ENCODE measurements at places on chromosomes 1 and 21. TPM values are rescaled to one million over a fixed set of nuclear protein-coding genes. Genes with fewer than 3 reads are reported as not detected.

ANKRD65 gene
- 2.4 TPM for total RNA-seq

DNA sequence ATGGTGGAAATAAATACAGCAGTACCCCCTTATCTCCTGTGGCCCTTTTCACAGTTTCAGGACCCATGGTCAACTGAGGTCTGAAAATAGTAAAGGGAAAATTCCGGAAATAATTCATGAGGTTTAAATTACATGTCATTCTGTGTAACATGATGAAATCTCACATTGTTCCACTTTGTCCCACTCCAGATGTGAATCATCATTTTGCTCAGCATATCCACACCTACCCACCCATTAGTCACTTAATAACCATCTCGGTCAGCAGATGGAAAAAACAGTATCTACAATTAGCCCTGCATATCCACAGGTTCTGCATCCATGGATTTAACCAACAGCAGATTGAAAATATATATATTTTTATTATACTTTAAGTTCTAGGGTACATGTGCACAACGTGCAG lies 86.9 kb upstream of the GORAB start:
- H3K27me3 ChIP-seq, result no peaks in the 10 kb centered on the region
- H3K4me3 ChIP-seq, result no peak overlapping the region
- H3K36me3 ChIP-seq, result no peaks in the 10 kb centered on the region
- no peak for DNase-seq

DNA sequence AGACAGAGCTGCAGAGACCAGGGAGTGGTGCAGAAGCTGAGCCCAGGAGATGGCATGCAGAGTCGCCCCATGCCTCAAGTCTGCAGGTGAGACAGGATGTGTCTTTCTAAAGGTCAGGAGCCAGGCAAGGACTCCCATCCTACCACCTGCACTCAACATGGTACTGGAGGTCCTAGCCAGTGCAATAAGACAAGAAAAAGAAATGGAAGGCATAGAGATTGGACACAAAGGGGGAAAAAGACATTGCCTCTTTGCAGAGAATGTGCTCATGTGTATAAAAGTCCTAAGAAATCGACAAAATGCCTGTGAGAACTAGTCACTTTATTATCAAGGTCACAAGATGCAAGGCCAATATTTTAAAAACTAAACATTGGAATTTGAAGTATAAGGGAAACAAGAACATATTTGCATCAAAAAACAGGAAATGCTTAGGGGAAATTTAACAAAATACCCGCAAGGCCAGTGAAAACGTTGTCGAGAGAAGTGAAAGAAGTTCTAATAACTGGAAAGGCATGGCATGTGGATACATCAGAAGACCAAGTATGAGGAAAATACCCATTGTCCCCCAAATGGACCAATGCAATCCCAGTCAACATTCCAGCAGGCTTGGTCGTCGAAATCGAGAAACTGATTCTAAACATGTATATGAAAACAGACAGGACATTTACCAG lies 13.2 kb upstream of the PRXL2B start:
- no peak overlapping the region for H3K27ac ChIP-seq
- H3K27me3 ChIP-seq, result peaks cover 7% of the 10 kb centered on the region
- no peaks in the 10 kb centered on the region for H3K4me1 ChIP-seq
- DNase-seq, result no peak

GRCh38 chr1:15311880-15312279 lies 64.9 kb downstream of the FHAD1 start:
- no peaks in the 10 kb centered on the region for H3K4me1 ChIP-seq
- no peaks in the 10 kb centered on the region for H3K27me3 ChIP-seq
- no peak for DNase-seq
- no peak overlapping the region for H3K4me3 ChIP-seq
- H3K27ac ChIP-seq, result no peak overlapping the region

ACTL8 gene
- not detected for total RNA-seq

LCE1A gene
- total RNA-seq, result not detected

FCGR2B gene
- 3.0 TPM for total RNA-seq

- H3K27ac ChIP-seq, result no peak overlapping the region
- DNase-seq, result no peak
- no peaks in the 10 kb centered on the region for H3K27me3 ChIP-seq
- H3K36me3 ChIP-seq, result peaks cover 59% of the 10 kb centered on the region
- H3K4me3 ChIP-seq, result no peak overlapping the region
Observed at GRCh38 chr1:247316590-247317197, 15.0 kb downstream of the ZNF496 start.

- H3K4me3 ChIP-seq, result no peak overlapping the region
- DNase-seq, result no peak
- H3K36me3 ChIP-seq, result no peaks in the 10 kb centered on the region
- no peak overlapping the region for H3K27ac ChIP-seq
Observed at GRCh38 chr1:47692196-47692595, 254.4 kb downstream of the FOXD2 start.

GRCh38 chr1:6688757-6689156 lies 12.9 kb downstream of the DNAJC11 start:
- no peak overlapping the region for H3K27ac ChIP-seq
- no peaks in the 10 kb centered on the region for H3K27me3 ChIP-seq
- H3K4me1 ChIP-seq, result peaks cover 35% of the 10 kb centered on the region

- no peaks in the 10 kb centered on the region for H3K27me3 ChIP-seq
- no peaks in the 10 kb centered on the region for H3K36me3 ChIP-seq
- DNase-seq, result no peak
- no peak overlapping the region for H3K27ac ChIP-seq
Observed at GRCh38 chr1:81876901-81877733, 76.4 kb downstream of the ADGRL2 start.

DNA sequence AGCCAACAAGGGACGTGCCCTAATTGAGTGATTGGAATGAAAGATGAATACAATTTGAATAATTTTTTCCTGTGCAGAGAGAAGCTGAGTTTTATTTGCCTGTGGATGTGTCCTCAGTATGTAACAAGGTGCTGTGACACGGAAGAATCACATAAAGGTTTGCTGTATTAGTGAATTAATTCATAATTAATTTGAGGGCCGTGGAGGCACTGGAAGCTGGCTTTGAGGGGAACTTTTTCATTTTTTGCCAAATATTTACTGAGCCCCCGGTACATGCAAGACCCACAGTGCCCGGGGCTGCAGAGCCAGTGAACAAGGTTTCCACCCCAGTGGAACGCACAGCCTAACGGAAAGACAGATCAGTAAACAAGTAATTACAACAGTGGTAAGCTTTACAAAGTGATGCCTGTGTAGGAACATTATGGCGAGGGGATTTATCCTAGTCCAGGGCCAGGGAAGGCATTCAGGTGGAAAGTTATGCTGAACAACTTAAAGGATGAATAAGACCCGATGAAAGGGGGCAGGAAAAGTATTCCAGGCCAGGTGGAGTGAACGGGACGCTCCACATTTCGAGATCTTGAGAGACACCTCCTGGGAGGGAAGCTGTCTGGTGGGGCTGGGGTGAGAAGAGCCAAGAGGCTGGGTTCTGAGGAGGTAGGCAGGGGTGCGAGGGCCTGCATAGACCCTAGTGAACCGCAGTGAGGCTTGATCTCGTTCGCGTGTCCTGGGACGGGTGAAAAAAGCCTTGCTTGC lies 773 bp upstream of the RCC2 start:
- H3K36me3 ChIP-seq, result peaks cover 3% of the 10 kb centered on the region
- H3K27me3 ChIP-seq, result no peaks in the 10 kb centered on the region
- peaks cover 23% of the 10 kb centered on the region for H3K4me1 ChIP-seq

CENPF gene
- total RNA-seq, result 1.2 TPM

- no peaks in the 10 kb centered on the region for H3K27me3 ChIP-seq
- H3K27ac ChIP-seq, result no peak overlapping the region
- no peaks in the 10 kb centered on the region for H3K4me1 ChIP-seq
- no peaks in the 10 kb centered on the region for H3K36me3 ChIP-seq
- DNase-seq, result no peak
Observed at GRCh38 chr1:231750296-231750695, 123.7 kb downstream of the DISC1 start.

DNA sequence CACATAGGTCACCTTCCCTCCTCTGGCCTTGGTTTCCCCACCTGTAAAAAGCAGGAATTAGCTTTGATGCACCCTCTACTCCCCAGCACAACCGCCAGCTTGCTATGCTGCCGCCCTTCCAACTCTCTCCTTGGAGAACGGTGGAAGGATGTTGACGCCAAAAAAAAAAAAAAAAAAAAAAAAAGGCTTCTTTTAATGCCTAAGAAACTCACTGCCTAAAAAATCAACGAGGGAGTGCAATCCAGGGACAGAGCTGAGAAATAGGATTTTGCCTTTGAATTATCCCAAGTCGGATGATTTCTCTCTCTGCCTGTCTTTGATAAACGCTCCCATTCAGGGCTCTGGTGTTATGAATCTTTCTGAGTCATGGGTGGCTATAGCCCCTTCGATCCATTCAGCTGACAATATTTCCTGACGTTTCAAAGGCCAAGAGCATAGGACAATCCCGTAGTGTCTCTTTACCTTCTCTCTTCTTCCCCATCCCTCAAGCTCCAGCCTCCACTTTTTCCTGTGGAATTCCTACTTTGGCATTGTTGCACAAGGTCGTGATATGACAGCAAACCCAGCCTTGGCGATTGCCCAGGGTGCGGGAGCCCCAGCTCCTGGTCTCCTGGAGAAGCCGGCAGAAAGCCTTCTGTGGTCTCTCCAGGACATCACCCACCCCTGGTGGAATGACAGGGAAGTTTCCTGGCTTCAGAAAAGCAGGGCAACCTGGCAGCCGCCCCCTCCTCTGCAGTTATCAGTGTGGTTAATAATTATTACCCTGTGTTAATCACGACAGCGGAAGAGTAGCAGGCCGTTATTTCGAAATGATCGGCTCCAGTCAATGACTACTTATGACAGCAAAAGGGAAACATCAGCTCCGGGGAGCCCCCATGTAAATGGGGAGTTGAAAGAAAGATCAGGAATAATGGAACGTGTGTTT lies 8.0 kb upstream of the PLXNA2 start:
- no peak overlapping the region for H3K27ac ChIP-seq
- H3K36me3 ChIP-seq, result no peaks in the 10 kb centered on the region
- H3K27me3 ChIP-seq, result peaks cover 2% of the 10 kb centered on the region
- H3K4me1 ChIP-seq, result no peaks in the 10 kb centered on the region
- DNase-seq, result no peak
- no peak overlapping the region for H3K4me3 ChIP-seq

- no peak overlapping the region for H3K27ac ChIP-seq
- DNase-seq, result peak; percentile 50
- peaks cover 19% of the 10 kb centered on the region for H3K4me1 ChIP-seq
- no peak overlapping the region for H3K4me3 ChIP-seq
- no peaks in the 10 kb centered on the region for H3K36me3 ChIP-seq
- H3K27me3 ChIP-seq, result no peaks in the 10 kb centered on the region
Observed at GRCh38 chr1:109981004-109981335, 3.6 kb upstream of the AHCYL1 start.

GRCh38 chr1:203328714-203329122 lies 22.2 kb downstream of the FMOD start:
- H3K36me3 ChIP-seq, result no peaks in the 10 kb centered on the region
- no peak overlapping the region for H3K4me3 ChIP-seq
- no peaks in the 10 kb centered on the region for H3K27me3 ChIP-seq
- H3K4me1 ChIP-seq, result peaks cover 24% of the 10 kb centered on the region
- H3K27ac ChIP-seq, result peak overlapping the region; percentile 9
- no peak for DNase-seq

GRCh38 chr21:46324390-46325072 lies 575 bp downstream of the PCNT start:
- H3K4me3 ChIP-seq, result peak overlapping the region; percentile 77
- peak; percentile 94 for DNase-seq
- peaks cover 24% of the 10 kb centered on the region for H3K4me1 ChIP-seq
- peaks cover 30% of the 10 kb centered on the region for H3K36me3 ChIP-seq
- H3K27me3 ChIP-seq, result no peaks in the 10 kb centered on the region

CFHR4 gene
- total RNA-seq, result not detected

GRCh38 chr1:14522926-14523241 lies 75.6 kb upstream of the KAZN start:
- no peaks in the 10 kb centered on the region for H3K36me3 ChIP-seq
- peak; percentile 54 for DNase-seq
- H3K27me3 ChIP-seq, result no peaks in the 10 kb centered on the region
- H3K4me3 ChIP-seq, result no peak overlapping the region
- no peak overlapping the region for H3K27ac ChIP-seq
- no peaks in the 10 kb centered on the region for H3K4me1 ChIP-seq

DNA sequence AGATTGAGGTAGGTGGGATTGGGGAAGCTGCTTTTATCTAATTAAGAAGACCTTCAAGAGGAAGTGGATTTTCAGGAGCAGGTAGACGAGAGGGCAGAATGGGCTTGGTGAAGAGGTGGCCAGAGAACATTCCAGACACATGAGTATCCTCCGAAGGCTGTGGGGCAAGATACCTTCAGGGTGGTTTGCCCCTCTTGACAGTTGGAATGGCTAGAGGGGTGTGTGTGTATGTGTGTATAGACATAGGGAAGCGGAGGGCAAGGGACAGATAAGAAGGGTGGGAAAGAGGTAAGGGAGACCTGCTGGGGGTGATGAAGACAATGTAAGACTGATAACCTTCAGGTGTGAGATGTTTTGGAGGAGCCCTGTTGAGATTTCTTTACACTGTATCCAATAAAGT lies 46.8 kb upstream of the TSPAN2 start:
- no peaks in the 10 kb centered on the region for H3K27me3 ChIP-seq
- H3K4me1 ChIP-seq, result peaks cover 17% of the 10 kb centered on the region
- H3K4me3 ChIP-seq, result no peak overlapping the region
- H3K27ac ChIP-seq, result no peak overlapping the region

- H3K4me3 ChIP-seq, result peak overlapping the region; percentile 69
- no peaks in the 10 kb centered on the region for H3K27me3 ChIP-seq
- no peaks in the 10 kb centered on the region for H3K4me1 ChIP-seq
- no peaks in the 10 kb centered on the region for H3K36me3 ChIP-seq
Observed at GRCh38 chr1:247448107-247448791, 9.7 kb downstream of the OR2B11 start.

MMP23B gene
- total RNA-seq, result 0.32 TPM

- DNase-seq, result no peak
- no peaks in the 10 kb centered on the region for H3K27me3 ChIP-seq
- no peak overlapping the region for H3K27ac ChIP-seq
- no peaks in the 10 kb centered on the region for H3K36me3 ChIP-seq
Observed at GRCh38 chr1:93186667-93187066, 6.1 kb downstream of the CCDC18 start.

- H3K36me3 ChIP-seq, result no peaks in the 10 kb centered on the region
- H3K4me1 ChIP-seq, result peaks cover 8% of the 10 kb centered on the region
- no peak overlapping the region for H3K27ac ChIP-seq
- no peak overlapping the region for H3K4me3 ChIP-seq
Observed at GRCh38 chr1:31571340-31572295, 4.7 kb upstream of the TINAGL1 start.

TP53BP2 gene
- 34.0 TPM for total RNA-seq

- peak overlapping the region; percentile 69 for H3K27ac ChIP-seq
- H3K4me1 ChIP-seq, result peaks cover 39% of the 10 kb centered on the region
- DNase-seq, result peak; percentile 23
- no peaks in the 10 kb centered on the region for H3K36me3 ChIP-seq
- H3K4me3 ChIP-seq, result peak overlapping the region; percentile 40
- H3K27me3 ChIP-seq, result no peaks in the 10 kb centered on the region
Observed at GRCh38 chr1:164699815-164700491, 141.0 kb downstream of the PBX1 start.

DNA sequence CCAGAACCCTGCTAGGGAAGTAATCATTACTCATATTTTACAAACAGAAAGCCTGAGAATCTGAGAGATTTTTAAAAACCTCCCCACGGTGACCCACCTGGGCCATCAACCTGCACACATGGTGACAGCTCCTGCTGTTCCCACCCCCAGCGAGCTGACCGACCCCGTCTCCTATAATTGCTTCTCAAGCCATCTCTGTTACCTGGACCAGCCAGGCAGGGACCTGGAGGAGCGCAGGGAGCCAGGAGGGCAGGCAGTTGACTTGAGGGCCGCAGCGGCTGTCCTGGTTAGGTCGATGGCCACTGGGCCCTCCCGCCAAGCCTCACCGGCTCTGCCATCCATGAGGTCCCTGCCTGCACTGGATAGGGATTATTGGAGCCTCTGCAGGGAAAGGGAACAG lies 7.7 kb downstream of the TFF2 start:
- H3K4me3 ChIP-seq, result no peak overlapping the region
- H3K27ac ChIP-seq, result no peak overlapping the region
- H3K27me3 ChIP-seq, result peaks cover 5% of the 10 kb centered on the region

ADCY10 gene
- total RNA-seq, result 0.17 TPM

CR2 gene
- total RNA-seq, result 0.24 TPM

Measured in psoas muscle (tissue), 8 donors.